Activated naive CD4-positive, alpha-beta T cell (primary cell): ENCODE measurements at places on chromosomes 12 and 14.

DNA sequence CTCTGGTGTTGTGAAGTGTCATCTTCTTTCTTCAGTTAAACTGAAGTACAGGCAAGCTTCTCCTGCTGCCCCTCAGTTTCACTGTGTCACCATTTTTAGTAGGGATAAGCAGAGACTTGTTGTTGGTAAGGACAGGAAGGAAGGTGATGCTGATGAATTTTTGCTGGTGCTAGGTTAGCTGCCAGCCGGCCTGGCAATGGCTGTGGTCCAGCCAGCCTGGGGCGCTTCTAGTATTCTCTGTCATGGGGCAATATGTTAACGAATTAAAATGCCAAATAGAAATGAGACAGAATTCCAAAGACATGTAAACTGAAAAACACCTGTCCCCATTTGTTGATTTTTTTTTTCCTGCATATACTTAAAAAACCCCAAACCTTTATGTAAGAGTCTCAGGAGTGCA, 602.9 kb downstream of the DIO2 start:
- DNase-seq, result no peak

- DNase-seq, result no peak
Measured at GRCh38 chr12:11836282-11837151, 187.0 kb downstream of the ETV6 start.

- DNase-seq, result no peak
Measured at GRCh38 chr12:19088606-19089005, 40.9 kb upstream of the PLEKHA5 start.

DNA sequence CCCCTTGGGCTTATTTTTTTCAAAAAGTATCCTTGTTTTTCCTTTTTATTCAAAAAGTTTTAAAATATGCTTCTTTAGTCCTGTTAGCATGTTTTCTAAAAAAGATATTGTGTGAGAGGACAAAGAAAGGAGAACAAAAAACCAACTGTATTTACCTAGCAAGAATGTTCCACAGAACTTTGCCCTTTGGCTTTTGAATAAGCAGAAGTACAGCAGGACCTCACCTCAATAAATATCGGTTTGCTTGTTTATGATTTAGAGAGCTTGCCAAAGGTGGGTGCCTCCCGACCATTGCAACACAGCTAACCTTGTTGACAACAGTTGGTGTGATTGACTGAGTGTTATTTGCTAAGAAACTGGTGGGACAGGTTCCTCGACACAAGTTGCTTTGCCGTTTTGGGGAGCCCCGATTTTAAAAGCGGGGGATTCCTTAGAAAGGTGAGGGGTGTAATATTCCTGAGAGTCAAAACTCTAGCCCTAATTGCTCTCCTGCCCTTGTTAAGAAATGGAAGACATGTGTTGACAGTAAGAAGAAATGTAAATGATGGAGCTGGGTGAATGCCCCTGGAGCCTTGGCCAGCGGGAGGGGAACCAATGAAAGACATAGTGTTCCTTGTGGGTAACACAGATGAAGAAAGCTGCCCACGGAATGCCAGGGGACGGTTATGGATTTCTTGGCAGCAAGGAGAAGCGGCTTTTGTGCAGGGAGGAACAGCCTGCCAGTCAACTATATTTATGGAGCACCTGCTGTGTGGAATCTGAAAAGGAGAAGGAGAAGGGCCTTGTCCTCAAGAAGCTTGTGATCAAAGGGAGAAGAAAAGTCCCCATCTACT, 13.7 kb downstream of the MYBPC1 start:
- DNase-seq, result no peak

- DNase-seq, result no peak
Measured at GRCh38 chr14:41409806-41410205, 196.9 kb upstream of the LRFN5 start.

DNA sequence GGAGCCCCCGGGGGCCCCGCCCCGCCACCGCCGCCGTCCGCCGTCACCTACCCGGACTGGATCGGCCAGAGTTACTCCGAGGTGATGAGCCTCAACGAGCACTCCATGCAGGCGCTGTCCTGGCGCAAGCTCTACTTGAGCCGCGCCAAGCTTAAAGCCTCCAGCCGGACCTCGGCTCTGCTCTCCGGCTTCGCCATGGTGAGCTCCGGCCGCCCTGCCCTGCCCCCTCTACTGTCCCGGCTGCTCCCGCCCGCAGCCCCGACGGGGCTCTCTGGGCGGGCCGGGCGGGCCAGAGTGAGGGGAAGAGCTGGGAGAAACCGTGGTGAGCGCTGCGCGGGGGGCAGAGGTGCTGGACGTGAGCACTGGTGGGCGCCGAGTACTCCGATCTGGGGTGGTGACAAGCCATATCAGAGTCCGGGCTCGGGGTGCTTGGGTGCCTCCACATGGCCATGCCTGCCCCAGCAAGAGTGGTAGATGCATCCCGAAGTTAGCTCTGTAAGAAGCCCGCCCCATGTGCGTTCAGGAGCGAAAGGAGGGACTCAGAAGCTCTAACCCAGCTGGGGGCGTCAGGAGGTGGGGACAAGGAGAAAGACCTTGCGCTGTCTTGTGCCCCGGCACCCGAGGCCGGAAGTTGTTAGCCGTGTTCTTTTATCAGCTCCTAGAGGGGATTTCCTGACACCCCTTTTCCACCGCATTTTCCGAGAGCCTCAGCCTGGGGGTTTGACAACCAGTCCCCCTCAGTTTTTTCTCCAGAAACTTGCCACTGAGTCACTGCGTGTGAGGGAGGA, 717 bp downstream of the ORAI1 start:
- peak; percentile 70 for DNase-seq
